Activated T-helper 17 cell treated with anti-CD3 and anti-CD28 coated beads, Interleukin-2, amount 50 U/mL, for 72 hours (primary cell): ENCODE measurements at places on chromosomes 13 and 19.

DNA sequence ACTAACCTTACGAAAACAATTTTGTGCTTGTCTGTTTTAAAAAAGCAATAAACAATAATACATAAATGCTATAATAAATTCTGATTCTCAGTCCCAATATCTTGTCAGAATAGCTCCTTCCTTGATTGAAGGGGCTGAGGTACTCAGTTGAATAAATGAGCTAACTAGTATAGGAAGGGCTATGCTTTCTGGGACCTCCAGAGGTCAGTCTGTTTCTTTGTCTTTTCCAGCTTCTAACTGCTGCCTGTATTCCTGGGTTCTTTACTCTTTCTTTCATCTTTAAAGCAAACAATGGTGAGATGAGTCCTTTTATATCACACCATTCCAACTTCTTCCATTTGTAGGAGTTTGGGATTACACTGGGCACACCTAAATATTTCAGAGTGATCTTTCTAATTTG is 1297.0 kb upstream of the ATXN8OS start:
- no peak for ATAC-seq

GRCh38 chr19:32498648-32499200 is 82.3 kb upstream of the PDCD5 start:
- ATAC-seq, result no peak

DNA sequence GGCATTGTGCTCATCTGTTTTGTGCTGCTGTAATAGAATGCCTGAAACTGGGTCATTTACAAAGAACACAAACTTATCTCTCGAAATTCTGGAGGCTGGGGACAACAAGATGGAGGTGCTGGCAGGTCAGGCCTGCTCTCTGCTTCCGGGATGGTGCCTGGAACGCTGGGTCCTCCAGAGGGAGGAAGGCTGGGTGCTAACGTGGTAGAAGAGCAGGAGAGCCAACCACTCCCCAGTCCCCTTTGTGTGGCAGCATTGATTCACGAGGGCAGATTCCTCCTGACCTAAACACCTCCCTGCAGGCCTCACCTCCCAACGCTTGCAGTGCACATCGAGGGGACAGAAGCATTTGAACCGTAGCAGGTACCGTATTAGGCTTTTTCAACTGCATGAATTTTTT is 34.1 kb upstream of the TFDP1 start:
- no peak for ATAC-seq

DNA sequence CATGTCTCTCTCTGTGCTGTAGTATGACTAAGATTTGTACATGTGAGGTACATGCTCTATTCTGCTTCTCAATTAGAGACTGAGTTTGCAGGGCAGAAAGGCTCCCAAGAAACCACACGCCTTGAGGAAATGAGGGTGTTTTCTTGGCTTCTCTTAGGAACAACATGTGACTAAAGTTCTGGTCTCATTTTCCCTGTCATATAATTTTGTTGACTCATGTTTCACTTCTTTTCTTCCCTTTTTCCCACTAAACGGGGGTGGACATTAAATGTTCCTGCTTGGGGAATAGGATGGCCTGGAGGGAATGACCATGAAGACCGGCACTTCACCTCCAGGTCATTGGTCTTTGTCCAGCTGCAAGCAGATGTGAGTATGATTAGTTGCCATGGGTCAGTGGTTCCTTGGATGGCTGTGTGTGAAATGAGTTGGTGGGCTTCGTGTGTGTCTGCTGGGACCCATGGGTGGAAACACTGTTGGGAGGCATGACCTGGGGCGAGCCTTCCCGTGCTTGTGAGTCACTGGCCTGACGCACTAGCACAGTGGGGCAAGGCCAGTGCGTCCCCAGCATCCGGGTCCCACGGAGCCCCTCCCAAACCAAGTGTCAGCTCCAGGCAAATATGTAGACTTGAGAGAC is 56.6 kb downstream of the COL4A1 start:
- ATAC-seq, result no peak

DNA sequence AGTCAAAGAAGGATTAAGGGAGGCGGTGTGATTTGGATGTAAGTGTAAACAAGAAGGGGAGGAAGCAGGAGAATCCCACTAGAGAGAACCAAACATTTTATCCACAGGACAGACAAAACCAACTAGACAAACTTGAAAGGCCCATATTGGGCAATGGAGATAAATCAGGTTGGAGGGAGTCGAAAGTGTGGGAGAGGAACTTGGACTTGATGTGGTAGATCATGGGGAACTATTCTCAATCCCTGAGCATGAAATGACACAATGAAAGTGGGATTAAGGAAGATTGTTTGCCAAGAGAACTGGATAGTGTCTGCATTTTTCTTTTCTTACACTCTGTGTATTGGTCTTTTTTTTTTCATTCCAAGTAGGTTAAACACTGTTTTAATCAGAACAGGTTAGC is 17.9 kb downstream of the GPR183 start:
- ATAC-seq, result no peak

GRCh38 chr19:36672368-36672767 is 5.7 kb upstream of the ZNF461 start:
- no peak for ATAC-seq

- no peak for ATAC-seq
These were observed 194.7 kb downstream of the B3GLCT start for GRCh38 chr13:31394506-31394905.

DNA sequence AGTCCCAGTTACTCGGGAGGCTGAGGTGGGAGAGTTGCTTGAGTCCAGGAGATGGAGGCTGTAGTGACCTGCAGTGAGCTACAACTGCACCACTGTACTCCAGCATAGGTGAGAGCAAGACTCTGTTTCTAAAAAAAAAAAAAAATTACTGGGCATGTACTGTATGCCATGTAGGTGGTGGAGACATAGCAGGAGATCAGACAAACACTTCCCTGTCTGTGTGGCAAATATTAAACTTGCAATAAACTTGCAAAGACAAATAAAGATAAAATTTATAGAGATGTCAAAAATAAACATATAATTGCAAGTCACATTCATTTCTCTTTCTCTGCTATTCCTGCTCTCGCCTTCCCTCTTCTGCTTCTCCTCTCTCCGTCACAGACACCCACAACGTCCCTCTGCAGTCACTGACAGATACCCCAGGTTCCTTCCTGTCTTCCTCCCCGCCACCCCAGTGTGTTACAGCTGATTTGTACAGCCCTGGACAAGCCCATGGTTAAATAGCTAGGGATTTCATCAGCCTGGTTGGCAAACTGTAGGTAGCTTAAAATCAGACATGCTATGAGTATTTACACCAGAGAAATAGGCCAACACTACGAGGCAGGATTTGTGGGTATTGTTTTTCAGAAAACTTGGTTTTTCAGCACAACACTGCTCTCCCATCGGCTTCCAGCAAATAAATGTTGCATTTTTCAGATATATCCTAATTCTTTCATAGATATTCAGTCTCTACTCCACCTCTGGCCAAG is 1.3 kb upstream of the CD177 start:
- no peak for ATAC-seq

DNA sequence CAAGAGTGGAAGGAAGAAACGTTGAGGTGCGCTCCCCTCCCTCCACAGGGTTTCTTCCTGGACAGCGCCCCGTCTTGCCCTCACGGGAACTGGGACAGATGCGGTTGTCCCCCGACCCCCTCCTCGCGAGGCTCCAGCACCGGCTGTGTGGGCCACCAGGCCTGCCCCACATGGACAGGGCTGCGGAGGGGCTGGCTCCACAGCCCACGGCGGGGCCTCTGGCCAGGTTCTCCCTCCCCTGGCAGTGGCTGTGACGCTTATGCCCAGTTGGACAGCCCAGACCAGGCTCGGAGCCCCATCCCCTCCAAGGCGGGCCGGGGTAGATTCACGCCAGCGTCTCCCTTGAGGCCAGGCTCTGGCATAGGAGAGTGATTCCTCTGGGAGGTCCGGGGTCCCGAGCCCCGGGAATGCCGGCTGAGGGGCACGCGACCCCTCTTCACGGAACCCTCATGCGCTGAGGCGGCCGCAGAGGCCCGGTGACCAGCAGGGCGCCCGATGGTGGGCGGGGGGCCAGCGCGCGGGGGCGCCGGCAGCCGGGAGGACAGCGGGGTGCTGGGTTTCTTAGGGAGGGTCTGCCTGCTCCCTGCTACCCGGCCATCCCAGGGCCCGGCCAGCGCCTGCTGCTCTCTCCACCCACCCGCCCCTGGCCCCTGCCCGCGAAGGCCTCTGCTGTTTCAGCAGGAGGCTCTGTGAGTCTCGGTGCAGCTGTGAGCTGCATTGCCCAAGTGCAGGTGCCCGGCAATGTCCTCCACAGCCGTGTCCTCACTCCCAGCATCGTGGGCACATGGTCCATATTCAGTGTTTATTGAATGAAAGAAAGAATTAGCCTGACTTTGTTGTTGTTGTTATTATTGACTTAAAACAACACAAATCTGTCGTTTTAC is 20.3 kb upstream of the GAS6 start:
- no peak for ATAC-seq

DNA sequence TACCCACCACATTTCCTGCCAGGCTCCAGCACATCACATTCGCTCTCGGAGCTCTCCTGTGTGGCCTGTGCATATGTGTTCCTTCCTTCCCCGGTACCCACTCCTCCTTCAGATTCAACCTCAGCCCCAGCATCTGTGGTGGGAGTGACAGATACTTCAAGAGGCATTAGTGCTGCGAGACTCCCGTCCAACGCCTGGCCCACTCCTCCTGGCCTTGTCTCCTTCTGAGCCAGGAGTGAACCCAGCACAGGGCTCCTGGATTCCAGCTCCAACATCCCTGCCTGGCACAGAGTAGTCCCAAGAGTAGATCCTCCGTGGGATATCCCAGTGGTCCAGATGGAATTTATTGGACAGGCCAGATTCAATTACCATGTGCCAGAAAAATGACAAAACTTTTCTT is 55.9 kb downstream of the SACS start:
- no peak for ATAC-seq

DNA sequence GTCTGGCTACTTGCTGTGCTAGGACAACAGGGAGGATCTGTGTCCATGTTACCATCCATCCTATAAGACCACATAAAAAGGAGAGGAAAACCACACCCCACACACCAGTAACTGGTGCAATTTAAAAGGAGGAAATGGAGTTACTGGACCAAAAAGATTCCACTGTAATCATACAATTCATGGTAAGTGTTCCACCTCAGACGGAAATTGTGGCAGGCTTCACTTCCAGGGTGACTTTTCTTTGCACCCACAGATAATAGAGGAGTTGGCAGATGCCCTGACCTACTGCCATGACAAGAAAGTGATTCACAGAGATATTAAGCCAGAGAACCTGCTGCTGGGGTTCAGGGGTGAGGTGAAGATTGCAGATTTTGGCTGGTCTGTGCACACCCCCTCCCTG is 2.4 kb downstream of the AURKC start:
- no peak for ATAC-seq

DNA sequence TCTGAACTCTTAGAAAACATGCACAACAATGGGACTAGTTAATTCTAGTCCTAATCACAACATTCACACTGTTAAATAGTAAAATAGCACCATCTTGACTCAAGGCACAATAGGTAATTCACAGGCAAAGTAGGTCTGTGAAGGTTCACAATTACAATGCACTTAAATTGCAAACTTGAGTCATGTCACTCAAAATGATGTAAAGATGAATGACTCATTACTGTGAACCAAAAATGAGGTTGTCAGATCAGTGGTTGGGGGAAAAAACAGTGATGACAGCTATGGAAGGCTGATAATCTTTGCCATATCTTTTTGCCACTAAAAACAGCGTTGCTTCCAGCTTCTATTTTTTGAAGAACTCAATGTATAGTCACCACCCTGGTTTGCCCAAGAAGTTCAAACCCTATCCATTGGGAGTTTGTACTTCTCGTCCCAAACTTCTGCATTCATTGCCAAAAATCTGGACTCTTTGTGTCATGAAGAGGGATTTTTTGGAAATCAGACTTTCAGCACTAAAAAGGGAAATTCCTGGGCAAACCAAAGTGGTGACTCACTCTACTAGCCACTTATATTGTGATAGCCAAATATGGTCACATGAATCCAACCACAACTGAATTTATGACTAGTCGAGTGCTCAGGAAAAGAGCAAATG is 200.9 kb upstream of the TMTC4 start:
- peak; percentile 89 for ATAC-seq

DNA sequence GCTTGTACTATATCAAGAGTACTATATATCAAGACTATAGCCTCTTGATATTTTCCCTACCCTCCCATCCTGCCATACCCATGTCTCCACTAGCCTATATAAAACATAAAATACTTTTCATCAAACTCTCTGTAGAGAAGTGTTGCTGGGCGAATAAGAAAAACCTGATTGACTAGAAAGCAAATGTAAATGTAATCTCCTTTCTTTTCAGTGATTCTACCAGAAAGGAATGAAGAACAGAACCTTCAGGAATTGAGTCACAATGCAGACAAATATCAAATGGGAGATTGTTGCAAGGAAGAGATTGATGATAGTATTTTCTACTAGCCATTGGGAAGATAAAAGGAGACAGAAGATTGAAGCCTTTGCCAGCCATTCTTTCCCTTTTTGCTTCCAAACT is 89.2 kb downstream of the KCNRG start:
- no peak for ATAC-seq

- ATAC-seq, result no peak
These were observed 799.3 kb upstream of the ARGLU1 start for GRCh38 chr13:107367258-107367657.

DNA sequence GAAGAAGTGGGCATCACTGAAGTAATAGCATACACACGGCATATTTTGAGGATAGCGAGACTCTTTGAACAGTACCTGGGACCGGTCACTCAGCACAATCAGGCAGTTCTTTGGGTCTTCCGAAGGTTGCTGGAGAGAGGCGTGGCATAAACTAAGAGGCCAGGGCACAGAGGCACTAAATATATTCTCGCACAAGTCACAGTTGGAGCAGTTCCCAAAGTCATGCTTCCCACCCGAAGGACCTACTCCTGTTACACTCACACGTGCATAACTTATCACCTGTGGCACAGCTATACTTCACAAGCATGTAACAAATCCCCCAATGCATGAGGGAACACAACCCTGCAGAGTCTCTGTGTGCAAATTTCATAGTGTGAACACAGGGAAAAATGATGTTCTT is 10.2 kb downstream of the WDR87 start:
- no peak for ATAC-seq

GRCh38 chr13:30091691-30092090 is 215.7 kb downstream of the KATNAL1 start:
- no peak for ATAC-seq
